ENCODE measurements at places on chromosomes 5 and 9.

DNA sequence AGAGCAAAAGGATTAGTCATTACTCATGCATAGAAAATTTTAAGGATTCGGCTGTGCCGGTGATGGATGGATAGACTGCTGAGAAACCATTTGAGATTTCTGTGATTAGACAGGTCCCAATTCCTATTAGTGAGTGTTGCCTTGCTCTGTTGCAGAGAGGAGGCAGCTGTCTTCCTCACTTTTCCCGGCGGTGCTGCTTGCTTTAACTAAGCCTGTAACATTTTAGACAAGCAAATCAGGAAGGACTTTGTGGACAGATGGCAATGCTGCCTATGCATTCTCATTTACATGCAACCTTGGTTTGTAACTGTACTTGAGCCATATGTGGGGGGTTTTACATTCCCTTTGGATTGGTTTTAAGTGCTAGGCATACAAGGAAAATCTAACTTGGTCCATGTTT lies 1176.3 kb downstream of the CDH18 start:
- no peak for DNase-seq

GRCh38 chr5:177456976-177457851 lies 10.6 kb downstream of the PRR7 start:
- DNase-seq, result peak; percentile 84

DNA sequence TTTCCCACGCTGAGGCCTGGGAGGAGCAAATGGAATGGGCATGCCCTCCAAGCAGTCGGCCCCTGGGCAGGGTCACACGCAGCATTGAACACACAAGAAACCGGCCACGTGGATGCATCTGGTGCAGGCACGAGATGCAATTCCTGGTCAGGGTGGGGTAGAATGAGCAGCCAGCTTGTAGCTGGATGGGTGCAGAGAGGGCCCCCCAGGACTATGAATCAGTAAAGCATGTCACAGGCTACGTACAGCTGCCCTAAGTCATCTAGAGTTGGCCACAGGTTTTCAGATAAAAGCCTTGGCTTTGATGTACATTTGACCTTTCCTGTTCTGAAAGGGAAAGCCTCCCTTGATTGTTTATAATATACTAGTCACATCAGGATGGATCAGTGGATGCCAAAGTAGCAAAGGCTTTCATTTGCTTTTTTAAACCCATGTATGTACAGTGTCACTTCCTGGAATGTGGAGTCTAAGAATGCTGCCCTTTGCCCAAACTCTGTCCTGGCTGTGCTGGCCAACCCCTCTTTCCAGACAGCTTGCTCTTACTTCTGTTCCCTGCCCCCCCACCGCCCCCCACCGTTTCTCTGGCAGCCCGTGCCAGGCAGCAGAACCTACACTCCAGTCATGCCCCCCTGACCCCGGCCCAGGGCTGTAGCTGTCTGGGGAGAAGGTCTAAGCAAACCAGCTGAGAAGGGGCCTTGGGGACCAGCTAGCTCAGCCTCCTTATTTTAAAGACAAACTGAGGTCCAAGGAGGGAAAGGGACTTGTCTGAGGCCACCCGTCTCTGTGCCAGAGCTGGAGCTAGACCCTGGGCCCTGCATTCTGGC lies 169.2 kb downstream of the HSPA4 start:
- DNase-seq, result no peak

- no peak for DNase-seq
Observed at GRCh38 chr5:67490543-67491321, 294.1 kb upstream of the CD180 start.

DNA sequence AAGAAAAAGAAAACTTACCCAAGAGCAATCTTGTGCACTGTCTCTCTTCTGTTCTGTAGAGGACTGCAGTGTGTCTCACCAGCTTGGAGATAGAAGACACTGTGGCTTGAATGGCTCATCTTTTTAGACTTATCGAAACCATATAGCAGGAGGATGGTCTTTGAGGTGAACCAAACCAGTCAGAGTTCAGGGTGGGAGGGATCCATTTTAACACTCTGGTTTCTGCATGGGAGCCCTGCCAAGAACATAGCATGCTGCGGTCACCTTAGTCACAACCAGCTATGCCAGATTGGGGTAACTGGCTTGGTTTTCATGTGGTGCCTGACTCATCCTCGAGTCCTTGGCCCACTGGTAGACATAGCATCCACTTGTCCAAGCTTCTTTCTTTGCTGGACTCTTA lies 135.1 kb downstream of the PAPPA start:
- peak; percentile 66 for DNase-seq

- peak; percentile 67 for DNase-seq
Observed at GRCh38 chr9:38024036-38024681, 44.9 kb downstream of the SHB start.

DNA sequence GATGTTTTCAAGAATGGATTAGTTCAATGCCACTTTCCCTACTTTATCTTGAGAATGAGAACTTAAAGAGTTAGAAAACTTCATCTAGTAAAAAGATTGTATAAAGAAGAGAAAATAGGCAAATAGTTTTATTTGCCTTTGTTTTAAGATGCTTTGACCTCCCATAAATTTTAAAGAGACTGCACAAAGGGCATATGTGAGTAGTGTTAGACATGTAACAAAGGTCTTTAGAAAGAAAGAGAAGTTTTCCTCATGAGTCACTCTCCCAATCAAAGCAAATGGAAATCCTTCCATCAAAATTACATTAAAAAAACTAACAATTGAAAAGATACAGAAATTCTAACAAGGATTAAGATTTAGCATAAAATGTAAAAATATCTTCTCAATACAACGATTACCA lies 381.8 kb upstream of the KIF2A start:
- no peak for DNase-seq
